ENCODE measurements at places on chromosomes 16 and 17.

GRCh38 chr17:71959154-71959553, 161.7 kb upstream of the SOX9 start:
- no peak for DNase-seq

DNA sequence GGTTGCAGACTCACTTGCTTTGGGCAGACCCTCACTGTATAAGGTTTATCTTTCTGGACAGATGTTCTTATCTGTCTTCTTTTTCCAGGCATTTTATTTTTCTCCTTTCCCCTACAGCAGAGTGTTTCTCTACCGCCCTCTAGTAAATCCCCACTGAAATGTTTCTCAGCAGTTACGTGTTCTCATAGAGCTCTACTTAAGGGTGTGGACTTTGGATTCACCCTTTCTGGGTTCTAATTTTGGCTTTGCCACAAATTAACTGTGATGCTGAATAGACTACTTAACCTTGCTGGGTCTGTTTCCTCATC, 2.0 kb downstream of the ADAT1 start:
- DNase-seq = peak; percentile 31

DNA sequence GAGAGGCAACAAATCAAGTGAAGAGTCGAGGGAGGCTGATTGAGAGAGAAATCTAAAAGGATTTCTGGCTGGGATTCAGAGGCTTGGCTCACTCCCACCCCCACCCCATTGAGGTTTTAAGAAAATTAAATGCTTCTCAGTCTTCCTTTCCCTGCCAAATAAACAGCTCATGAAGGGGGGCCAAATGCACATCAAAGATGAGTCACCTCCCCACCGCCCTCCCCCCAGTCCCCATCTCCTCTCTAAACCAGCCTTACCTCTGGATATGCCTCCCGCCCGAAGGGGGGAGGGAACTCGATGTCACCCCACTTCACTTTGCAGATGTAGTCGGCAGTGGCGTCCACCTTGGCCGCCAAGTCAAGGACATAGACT, 11.6 kb downstream of the ACLY start:
- DNase-seq = no peak

- DNase-seq = peak; percentile 33
Measured at GRCh38 chr17:39071573-39071972, 79.9 kb downstream of the PLXDC1 start.

DNA sequence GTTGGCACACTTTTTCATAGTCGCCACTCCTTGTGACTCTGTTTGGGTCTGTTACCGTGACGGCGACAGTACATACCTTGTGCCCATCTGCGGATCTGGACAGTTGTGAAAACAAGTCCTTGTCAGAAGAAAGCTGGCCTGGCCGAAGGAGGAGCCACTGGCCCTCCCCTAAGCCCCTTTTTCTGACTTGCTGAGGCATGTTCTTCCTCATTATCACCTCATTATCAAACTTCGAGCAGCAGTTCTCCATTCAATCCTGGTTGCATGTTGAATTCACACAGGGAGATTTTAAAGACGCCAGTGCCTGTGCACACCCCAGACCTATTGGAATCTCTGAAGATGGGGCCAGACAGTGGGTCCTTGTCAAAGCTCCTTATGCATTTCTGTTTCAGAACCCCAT, 61.1 kb downstream of the CYLD start:
- no peak for DNase-seq

- no peak for DNase-seq
Measured at GRCh38 chr16:53924331-53925106, 220.6 kb downstream of the FTO start.

GRCh38 chr16:83723244-83723643, 84.5 kb upstream of the HSBP1 start:
- no peak for DNase-seq

GRCh38 chr17:71870546-71870862, 250.3 kb upstream of the SOX9 start:
- no peak for DNase-seq

GRCh38 chr16:23320693-23321092, 18.6 kb downstream of the SCNN1B start:
- DNase-seq = no peak

GRCh38 chr17:50865060-50865867, 890 bp downstream of the TOB1 start:
- DNase-seq = peak; percentile 21

DNA sequence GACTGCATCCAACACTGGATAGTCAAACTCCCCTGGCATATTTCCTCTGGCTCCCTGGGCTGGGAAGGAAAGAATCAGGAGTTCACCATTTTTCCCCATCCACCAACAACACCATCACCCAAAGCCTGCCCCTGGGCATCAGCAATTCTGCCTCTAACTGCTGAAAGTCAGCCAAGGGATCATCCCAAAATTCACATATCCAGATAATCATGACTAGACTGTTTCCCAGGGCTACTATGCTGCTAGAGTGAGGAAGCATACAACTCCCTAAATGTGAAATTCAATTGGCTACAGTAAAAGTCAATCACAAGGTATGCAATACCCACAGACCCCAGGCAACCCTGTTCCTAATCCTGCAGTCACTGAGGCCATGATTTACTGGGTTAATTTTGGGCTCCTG, 230.6 kb downstream of the C16orf95 start:
- DNase-seq = no peak

DNA sequence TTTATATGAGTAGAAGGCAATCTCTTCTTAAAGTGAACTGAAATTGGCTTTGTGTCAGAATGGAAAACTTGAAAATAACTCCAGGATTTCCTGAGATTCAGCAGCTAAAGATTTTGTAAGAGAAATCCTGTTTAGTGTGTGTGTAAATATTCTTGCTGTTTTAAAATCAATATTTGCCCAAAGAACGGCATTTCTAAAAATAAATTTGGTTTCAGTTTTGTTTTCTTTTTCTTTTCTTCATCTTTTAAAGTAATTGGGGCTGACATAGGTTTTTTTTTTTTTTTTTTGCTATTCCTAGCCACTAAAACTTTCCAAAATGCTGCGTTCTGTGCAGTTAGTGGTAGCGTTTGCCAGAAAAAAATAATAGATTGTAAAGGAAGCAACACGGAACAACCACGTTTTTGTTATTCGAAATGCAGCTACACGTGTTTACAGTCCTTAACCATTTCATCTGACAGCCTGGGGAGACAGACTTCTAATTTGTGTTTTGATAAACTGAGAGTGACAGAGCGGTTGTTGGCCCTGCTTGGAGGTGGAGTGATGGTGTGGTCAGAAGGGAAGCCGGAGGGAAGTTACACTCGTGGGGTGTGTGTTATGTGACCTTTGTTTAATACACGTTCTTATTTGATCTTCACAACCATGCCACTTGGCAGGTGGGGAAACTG, 21.6 kb upstream of the SMPD3 start:
- DNase-seq = no peak

- DNase-seq = no peak
Measured at GRCh38 chr17:28648698-28649097, 3.7 kb upstream of the BLTP2 start.

- DNase-seq = no peak
Measured at GRCh38 chr16:87454391-87454790, 38.4 kb downstream of the ZCCHC14 start.

GRCh38 chr17:73039282-73039681, 53.2 kb downstream of the SLC39A11 start:
- no peak for DNase-seq

DNA sequence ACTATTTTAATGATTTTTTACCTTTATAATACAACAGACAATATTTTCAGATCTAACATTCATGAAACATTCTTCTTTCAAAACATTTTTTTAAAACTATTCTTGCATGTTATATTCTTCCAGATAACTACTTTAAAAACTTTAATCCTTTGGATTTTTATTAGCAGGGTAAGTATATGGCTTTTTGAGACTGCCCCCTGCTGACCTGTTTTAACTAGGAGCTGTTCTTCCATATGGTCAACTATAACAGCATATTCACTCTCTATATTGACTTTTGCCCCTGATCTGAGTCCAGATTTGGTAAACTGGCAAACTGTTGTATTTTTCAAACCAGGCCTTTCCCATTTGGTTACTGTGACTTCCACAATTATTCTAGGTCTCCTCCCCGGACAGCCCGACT, 16.5 kb downstream of the ZNF18 start:
- DNase-seq = no peak

DNA sequence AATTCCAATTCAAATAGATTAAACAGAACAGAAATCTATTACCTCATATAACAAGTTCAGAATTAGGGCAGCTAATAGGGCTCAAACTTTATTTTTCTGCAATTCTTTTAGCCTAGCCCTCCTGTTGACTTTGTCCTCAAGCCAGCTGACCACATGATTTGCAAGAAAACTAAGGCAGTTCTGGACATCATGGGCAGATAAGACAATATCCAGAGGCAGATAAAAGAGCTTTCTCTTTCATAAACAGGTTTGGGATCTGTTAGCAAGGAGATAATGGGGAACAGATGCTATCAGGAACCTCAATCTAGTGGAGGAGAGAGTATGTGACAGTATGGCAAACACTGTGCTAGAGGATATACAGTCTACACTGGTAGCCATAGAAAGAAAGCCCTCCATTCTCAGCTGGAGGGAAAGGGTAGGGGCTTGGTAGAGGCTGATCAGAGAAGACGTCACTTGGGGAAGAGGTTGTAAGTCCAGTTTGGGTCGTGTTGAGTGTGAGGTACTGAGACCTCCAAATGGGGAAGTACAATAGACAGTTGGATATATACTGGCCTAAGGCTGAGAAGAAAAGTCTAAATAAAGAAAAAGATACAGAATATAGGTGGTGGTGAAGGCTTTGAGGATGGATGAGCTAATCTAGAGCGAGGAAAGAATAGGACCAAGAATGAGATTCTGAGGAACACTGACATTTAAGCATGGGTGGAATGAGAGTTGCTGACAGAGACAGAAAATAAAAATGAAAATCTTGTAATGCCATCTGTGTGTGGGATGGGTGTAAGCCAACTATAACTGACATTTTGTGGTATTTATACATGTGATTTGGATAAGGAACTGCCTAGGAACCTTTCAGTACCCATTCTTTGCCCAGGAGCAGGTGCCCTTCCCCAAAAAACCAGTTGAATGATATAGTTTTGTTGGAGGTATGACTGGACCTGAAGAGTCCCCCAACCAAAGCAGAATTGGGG, 67.4 kb downstream of the CYB561 start:
- DNase-seq = no peak

GRCh38 chr17:68860941-68861340, 94.3 kb downstream of the ABCA8 start:
- no peak for DNase-seq

DNA sequence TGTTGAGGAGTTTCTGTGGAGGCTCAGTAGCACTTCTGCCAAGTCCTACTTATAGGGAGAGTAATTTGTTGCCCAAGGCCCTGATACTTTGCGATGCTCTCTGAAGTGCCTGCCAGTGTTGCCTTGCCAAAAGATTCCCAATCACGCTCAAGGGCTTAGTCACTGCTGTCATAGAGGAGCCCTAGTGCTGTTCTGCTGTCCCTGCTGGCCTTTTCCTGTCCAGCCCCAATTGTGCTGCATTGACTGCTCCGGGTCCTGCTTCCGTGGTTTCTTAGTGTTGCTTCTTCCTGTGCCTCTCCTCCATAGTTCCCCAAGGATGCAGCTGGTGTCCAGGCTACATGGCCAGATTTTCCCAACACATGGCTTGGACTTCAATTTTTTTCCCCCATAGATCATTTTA, 13.9 kb downstream of the NUP93 start:
- no peak for DNase-seq

Data from NCI-H524 treated with DMSO at 0.1 percent for 48 hours (cell line).